ENCODE measurements at places on chromosomes 1 and 21.

DNA sequence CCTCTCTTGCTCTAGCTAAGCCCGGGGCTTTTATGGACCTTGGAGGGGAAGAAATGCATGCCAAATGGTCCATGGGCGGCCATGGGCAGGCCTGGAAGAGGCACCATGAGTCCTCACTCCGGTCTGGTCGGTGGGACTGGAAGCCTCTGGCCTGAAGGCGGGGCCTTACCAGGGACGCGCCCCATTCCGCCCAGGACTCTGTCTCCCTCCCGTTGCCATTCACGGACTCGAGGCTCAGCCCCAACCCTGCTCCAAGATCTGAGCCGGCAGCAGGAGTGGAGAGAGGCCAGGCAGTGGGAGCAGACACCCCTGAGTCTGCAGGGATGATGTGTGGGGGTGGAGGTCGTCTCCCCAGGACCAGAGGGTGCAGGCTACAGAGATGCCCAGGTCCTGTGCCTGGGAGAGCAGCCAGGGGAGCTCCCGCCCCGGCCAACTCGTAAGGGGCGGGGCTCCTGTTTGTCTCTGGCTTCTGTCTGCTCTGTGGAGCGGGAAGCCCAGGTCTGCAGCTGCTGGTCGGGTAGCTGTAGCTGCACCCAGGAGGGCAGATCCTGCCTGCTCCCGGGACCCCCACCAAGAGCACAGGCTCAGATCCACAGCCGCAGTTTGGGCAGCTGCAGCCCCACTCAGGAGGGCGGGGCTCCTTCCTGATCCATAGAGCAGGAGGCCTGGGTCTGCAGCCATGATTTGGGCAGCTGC is 8.3 kb upstream of the KANK4 start:
- DNase-seq: no peak

- no peak for DNase-seq
These were observed 70.3 kb downstream of the HIVEP3 start for GRCh38 chr1:41848216-41848952.

- DNase-seq: no peak
These were observed 190.5 kb downstream of the GABPA start for GRCh38 chr21:25925064-25925800.

DNA sequence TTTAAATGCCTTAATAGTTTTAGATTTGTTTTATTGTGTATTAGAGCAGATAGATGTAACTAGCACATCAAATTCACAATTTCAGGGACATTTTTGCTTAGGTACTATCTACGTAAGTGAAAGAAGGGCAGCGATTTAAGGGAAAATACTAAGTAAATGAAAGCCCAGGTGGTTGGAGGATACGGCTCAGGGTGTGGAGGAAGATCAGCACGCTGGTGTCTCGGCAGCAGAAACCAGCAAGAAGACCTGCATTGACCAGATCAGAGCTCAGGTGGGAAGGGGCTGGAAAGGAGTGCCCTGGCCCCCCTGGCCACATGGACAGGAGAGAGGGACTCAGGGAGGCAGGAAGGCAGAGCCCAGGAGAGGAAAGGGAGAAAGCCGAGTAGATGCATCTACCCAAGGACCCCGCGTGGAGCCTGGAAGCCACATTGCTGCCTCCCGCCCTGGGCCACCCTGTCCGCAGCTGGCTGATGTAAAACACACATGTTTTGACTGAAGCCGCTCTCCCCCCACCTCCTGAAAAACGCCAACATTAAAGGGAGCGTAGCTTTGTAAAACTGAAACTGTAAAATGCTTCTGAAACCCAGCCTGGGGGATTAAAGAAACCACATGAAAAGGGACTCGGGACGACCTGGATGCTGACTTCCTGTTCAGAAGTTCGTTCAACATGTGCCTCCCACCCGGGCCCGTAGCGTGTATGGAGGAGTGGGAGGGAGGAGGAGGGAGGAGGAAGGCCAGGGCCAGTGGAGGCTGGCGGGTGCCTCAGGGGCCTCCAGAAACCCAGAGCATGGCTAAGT is 72.6 kb upstream of the TARDBP start:
- DNase-seq: no peak

GRCh38 chr1:210072129-210072528 is 134.1 kb downstream of the SYT14 start:
- DNase-seq: no peak

DNA sequence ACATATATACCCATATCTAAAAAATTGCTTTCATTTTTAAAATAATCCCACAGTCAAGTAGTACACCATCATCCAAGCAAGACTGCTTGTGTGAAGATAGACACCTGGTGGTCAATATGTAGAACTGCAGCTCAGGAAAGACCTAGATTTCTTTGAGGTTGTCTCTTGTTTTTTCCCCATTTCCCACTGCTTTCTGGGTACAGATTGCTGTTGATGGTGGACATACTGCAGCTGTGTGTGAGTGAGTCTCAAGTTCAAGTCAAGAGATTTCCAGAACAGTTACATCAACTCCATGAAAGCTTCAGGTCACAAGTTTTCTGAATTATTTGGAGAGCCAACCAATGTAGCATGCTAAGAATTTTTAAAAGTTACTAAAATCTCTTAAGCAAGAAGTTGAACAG is 306.4 kb downstream of the DUSP10 start:
- DNase-seq: no peak

GRCh38 chr1:97845805-97846204 is 75.0 kb downstream of the DPYD start:
- DNase-seq: no peak

DNA sequence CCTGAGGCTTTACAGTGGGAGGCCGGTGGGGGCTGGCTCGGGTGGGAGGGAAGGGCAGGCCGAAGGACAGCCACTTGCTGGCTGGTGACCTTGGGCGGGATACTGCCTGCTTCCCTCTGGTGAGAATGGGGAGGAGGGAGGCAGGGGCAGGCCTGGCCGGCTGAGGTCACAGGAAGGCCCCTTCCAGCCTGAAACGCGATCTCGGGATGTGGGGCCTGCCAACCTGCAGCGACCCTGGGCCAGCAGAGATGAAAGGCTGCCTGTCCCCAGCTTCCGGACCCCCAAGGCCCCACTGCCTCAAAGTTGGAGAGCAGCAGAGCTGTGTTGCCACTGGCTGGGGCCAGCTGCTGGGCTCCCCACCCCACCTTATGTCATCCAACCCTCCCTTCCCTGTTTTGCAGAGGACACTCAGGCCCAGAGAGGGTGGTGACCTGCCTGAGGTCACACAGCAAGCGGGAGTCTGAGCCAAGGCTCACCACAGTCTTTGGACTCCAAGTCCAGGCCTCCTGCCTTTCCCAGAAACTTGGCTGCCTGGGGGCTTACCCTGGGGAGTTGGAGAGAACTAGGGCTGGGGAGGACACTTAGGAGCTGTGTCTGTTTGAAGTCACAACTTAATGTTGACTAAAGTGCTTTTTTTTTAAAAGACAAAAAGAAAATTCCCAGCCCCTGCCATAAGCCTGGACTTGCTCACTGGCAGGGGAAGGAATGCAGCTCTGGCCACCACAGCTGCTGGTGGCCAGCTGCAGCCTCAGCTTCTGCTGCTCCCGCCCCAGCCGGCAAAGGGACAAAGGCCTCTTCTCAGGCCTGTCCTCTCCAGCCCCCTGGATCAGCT is 14.8 kb upstream of the WASF2 start:
- DNase-seq: no peak

- DNase-seq: no peak
These were observed 41.3 kb downstream of the LRRC71 start for GRCh38 chr1:156961709-156962108.

DNA sequence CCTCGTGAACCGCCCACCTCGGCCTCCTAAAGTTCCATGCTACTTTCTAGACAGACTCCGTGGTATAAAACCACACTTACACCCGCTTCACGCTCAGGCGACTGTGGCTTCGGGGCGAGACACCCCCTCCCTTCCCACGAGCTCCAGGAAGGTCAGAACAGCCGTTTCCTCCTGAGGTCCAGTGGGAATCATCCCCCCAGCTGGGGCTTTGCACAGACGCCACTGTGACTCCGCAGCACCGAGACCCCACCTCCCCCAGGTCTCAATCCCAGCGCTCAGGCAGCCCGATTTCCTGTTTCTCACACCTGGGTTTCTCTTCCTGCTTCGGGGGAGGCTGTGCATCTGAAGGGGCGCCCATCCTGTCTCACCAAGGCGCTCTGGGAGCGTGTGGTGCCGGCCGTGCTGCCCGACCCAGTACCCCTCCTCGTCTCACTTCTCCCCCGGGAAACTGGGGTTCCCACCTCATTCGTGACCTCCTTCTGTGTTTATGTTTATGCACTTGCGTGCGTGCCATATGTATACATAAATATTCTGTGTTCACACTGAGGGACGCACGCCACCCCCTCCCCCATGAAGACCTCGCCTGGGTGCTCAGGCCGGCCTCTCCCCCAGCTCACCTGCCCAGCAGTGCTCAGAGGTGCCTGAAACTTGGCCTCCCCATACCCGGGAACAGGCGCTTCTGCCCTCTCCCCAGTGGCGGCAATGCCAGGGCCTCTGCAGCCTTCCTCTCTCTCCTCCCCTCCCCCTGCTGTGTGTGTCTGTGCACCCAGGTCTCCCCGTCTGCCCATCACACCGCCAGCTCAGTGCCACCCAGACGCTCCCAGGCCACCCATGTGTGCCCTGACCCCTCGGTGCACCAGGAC is 14.6 kb downstream of the SLC35E2B start:
- no peak for DNase-seq

GRCh38 chr1:84836145-84836544 is 56.9 kb downstream of the LPAR3 start:
- DNase-seq: no peak

DNA sequence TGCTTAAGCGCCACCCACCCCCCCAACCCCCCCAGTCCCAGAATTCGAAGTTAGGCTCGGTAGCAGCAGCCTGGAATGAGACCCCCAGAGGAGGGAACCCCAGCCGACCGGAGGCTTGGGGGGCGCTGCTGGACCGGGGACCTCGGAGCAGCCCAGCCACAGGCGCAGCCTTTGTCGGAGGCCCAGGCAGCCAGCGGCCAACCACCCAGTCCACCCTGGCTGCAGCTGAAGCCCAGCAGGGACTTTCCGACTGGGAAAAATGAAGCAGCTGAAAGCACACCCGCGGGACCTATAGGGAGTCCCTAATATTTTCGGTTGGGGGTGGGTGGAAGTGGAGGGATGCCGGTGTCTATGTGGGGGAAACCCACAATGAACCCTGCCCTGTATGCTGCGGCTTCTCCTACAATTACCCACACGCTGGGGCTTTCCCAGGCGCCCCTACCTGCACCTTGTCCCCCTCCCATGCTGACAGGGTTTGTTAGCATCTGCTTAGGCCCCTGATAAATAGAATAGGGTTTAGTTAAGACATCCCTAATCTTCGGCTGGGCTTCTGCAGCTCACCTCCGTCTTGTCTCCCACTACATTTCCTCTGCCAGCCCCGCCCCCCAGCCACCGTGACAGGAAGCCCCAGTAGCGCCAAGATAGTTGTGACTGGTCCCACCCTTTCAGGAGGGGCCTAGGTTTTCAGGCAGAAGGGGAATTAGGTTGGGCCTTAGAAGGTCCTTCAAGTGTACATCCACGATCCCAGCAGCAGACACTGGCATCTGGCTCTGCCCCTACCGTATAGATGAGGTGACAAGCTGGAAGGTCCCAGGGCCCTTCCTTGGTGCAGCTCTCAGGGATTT is 838 bp downstream of the CCDC28B start:
- no peak for DNase-seq

DNA sequence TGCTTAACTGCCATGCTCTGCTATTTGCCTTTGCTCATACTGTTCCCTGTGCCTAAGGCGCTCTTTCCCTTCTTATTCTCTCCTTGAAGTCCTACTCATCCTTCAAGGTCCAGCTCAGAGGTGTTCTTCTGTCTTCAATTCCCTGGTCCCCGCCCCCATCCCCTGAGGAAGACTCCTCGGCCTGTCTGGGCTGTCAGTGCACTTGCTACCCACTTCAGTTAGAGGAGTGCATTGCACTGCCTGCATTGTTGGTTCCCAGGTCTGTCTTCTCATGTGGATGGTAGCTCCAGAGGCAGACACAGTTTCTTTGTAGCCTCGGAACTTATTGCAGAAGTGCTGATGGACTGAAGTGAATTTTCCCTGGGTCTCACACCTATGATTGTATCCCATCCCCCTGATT is 194.0 kb downstream of the C1orf94 start:
- no peak for DNase-seq

DNA sequence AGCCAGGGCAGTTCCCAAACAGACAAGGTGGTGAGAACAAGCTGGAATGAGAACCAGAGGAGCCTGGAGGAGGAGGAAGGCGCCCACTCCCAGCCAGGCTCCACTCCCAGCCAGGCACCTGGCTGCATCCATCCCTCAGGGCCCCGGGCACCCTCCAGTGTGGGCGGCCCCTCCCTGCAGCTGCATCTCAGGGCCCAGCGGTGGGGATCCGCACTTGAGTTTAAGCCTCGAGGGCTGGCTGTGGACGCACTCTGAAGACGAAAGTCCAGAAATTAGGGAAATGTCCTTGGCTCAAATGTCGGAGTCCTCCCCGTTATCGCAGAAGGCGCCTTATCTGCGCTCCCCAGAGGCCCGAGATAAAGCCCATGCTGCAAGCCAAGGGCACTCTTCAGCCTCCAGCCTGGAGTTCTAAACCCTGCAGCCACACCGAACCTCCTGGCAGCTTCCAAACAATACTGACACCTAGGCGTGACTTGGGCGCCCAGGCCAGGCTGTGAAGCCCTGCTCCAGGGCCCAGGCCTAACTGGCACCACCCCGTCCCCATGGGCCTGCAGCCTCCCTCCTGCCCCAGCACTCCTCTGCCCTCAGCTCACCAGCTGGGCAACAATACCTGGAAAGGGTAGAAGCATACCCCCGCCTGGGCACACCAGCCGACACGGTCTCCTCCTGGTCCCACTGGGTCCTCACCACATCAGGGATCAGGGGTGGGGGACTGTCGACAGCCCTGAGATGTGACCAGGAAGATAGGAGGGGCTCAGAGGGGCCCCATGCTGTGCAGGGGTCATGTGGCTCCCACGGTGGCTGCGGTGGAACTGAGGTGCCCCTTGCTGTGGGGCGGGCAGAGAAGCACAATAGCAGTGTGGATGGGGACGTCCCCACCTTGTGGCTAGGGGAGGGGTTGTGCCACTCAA is 184.8 kb upstream of the VAMP3 start:
- DNase-seq: no peak

Measured in NCI-H1048 (cell line).